ENCODE measurements at places on chromosomes 5 and 9.

GRCh38 chr9:78848061-78848460 is 551.1 kb downstream of the PSAT1 start:
- DNase-seq = no peak

DNA sequence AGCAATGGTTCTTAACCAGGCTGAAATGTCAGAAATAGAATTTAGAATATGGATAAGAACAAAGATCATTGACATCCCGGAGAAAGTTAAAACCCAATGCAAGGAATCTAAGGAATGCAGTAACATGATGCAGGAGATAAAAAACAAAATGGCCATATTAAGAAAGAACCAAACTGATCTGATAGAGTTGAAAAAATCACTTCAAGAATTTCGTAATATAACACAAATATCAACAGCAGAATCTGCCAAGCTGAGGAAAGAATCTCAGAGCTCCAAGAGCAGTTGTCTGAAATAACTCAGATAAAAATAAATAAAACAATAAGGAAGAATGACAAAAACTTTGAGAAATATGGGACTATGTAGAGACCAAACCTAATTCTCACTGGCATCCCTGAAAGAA is 37.8 kb upstream of the TAS2R1 start:
- no peak for DNase-seq

DNA sequence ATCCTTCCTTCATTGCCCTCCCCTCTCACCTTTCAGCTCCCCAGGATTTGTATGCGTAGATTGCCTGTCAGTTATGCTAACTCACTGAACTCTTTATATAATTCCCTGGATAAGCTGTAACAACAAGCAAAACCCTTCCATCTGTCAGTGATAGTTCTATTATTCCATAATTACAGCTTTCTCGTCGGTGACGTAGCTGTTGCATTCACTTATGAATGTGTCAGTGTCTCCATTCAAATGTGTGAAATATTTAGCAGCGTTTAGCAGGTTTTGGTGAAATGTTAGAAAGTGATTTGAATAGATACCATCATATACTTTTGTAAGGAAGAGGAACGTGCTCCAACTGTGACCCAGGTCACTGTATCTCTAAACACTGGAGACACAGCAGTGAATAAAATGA is 45.2 kb downstream of the PIP5K1B start:
- no peak for DNase-seq

DNA sequence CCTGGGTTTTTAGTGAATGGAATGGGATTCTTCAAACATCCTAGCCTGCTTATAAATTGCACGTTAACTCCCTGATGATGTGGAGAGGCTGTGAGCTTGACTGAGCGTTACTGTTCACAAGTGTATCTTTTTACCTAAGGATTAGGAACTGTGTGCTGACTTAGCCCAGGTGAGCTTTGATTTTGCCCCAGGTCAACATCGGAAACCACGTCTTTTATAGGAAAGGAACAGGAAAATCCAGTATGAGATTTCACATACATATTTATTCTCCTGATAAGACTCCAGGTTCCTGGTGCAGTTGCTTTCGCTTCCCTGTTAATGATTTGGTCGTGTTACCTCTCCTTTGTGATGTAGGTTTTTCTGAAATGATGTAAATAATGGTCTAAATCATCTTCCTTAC is 103.2 kb upstream of the BASP1 start:
- no peak for DNase-seq

DNA sequence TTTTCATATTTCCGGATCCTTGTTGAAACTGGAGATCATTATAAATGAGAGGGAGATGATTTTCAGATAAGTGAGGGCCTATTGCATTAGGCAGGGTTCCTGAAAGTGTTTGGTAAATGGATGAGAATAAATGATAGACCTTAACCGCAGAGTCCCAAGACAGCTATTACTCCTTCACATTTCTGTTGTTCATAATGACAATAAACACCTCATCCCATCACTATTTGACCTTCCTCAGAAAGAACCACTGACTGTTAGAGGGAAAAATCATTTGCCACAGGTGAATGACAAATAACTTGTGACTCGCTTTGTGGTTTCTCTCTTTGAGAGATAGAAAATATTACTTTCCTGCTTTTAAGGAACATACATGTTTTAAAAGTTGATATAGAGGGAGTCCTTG is 47.3 kb upstream of the TRMT10B start:
- DNase-seq = no peak

- no peak for DNase-seq
Measured at GRCh38 chr5:135440916-135441315, 6.2 kb downstream of the DCANP1 start.

DNA sequence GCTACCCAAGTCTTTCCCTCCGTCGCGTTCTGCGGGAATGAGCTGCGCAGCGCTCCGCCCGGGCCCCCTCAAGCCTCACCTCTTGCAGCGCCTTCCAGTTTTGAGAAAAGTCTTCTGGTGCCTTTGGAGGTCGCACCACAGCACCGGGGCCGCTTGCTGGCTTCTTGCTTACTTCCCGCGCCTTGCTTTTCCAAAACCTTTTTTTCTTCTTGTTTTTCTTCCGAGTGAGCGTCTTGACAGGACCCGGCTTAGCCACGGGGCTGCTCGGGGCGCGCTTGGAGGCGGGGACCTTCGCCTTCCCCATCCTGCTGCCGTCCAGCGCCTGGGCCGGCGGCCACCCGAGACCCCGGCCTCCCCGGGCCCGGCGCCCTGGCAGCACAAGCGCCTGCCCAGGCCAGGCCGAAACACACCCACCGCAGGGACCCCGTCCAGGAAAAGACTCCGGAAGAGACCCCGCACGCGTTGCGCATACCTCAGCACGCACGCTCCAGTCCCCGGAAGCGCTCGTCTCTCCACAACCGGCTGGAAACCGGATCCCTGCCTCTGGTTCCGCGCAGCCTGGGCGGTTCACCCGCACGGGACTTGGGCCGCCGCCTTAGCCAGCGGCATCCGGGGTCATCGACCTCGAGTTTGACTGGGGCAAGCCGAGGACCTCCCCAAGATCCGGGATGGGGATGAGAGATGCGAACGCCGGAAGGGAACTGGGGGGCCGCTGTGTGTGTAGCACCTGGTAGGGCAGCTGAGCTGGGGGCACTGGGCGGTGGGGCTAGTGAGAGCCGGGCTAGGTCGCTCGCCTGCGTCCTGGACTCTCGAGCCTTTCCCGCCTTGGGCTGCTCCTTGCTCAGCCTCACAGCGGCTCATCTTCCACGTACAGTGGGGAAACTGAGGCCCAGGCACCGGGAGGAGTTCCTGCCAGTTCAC is at the start of gene REXO4:
TSS of gene REXO4 (minus strand) at position 470 of the 921 bp plus-strand sequence. CDS start at position 304, 166 bp downstream.
- DNase-seq = peak; percentile 64

- DNase-seq = no peak
Measured at GRCh38 chr9:110220809-110221208, 12.8 kb upstream of the C9orf152 start.

DNA sequence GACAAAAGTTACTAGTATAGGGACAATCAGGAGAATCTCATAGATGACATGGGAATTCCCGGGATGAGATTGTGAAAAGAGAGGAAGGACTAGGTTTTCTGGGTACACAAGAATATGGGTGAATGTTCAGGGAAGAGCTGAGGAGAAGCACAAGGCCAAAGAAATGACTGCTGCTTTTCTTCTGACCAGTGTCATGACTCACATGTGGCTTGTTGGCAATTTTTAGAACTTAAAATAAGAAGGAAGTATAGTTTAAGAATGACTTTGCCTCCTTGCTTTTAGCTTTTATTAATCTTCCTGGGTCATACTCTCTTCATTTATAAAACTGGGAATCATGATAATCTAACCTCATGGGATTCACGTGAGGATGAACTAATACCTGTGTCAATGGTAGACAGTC is 652.4 kb upstream of the MEF2C start:
- no peak for DNase-seq

- DNase-seq = no peak
Measured at GRCh38 chr9:133421615-133422542, at the start of gene ADAMTS13. Gene ADAMTS13, plus strand, starts transcription at chr9:133422367. Its CDS starts 77 bp downstream, at chr9:133422444.

GRCh38 chr9:89137542-89138462 is 40.8 kb downstream of the SHC3 start:
- DNase-seq = no peak

DNA sequence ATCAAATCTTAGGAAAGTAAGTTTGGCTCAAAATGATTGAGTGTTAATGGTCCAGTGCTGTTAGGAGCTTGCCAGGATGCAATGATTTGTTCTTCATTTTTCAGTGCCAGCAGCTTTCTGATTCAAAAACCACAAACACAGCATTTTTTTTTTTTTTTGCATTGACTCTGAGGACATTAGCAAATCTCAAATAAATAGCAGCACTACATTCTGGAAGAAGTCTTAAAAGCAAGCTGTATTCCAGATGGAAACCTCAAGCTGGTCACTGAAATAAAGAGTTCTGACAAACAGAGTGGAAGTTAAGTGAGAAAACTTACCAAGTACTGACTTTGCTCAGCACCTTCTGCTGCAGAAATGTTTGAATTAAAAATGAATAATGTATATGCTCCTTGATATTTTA is 1653.1 kb upstream of the CDH9 start:
- DNase-seq = no peak

- no peak for DNase-seq
Measured at GRCh38 chr9:112861638-112862555, 28.8 kb downstream of the SLC46A2 start.

DNA sequence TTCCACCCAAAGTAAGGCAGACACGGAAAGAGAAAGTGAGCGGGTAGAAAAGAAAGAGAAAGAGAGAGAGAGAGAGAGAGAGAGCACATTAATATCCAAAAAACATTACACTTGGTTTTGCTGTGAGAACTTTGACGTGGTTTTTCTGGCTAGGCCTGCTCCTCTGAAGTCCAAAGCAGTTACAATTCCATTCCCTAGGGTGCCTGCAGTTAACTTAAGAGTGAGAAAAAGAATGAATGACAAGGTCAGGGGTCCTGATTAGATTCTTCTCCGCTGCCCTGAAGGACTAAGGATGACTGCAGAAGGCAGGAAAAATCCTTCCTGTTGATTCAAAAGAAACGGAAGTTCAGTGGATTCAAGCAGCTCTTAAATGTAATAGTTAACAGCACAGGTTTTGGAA is 589.8 kb downstream of the PRELID2 start:
- DNase-seq = no peak

- DNase-seq = no peak
Measured at GRCh38 chr9:87139099-87139730, 191.9 kb upstream of the GAS1 start.

DNA sequence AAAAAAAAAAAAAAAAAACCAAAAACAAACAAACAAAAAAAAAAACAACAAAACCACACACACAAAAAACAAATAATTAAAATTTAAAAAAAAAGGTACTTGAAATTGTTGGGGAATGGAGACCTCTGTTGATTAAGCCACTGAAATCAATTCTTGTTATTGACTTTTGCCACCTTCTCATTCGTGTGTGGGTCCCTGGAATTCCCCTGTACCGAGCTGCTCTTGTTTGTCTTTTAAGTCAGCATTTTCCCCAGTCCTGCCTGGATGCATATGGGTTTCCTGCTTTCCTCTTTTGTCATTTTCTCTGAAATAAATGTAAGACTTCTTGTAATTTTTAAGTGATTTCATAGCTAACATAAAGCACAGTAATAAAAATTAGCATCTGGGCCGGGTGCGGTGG is 45.5 kb downstream of the GPBP1 start:
- DNase-seq = no peak

GRCh38 chr5:32144378-32145207 is 29.5 kb downstream of the GOLPH3 start:
- no peak for DNase-seq

DNA sequence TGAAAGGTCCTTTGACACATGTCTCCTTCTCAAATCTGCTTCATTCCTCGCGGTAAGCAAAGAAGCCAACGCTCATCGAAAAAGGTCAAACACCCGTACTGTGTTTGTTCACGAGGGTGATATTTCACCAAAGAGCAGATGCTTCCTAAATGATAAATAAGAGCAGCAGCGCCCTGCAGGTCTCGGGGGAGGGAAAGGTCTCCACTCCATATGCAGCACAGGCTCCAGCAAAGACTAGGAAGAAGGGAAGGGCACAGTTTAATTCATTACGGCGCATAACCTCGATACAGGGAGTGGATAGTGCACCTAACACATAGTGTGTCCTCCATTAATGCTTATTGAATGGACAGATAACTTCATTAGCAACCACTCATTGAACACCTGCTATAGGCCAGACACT is 593.3 kb downstream of the CDK5RAP2 start:
- DNase-seq = no peak

GRCh38 chr5:143201589-143201988 is 201.9 kb downstream of the NR3C1 start:
- no peak for DNase-seq

All from NCI-H1436 (cell line).